ENCODE measurements at places on chromosomes 11 and 22.

GRCh38 chr11:31974366-31975136 is 116.3 kb upstream of the RCN1 start:
- DNase-seq, result no peak

DNA sequence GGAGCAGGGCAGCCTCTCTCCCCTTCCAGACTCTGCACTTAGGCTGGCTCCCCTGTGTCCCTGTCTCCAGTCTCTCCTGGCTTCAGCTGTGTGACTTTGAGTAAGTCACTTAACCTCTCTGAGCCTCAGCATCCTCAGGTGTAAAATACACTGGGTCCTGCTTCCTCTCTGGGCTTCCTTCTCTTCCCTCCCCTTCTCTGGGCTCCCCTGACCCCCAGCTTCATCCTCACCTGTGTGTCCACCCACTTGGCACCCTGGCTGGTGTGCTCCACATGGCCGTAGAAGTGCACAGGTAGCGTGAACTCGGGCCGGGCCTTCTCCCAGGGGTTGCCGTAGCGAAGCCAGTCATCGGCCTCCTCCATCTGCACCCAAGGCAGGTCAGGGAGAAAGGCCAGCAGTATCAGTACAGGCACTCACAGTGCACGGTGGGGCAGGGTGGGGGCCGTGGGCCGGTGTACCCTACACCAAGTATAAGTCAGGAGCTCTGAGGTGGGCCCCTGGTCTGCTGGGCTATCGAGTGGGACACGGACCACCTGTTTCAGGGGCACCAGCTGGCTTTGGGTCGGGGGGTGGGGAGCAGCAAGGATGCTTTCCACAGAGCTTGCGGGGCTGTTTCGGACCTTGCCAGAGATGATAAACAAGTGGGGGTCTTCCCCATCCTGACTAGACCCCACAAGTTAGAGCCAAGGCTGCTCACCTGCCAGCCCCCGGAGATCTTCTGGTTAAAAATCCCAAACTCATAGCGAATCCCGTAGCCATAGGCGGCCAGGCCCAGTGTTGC is 2.0 kb downstream of the PYGM start:
- DNase-seq, result no peak

- DNase-seq, result no peak
Observed at GRCh38 chr22:46824980-46825544, 62.6 kb downstream of the TBC1D22A start.

GRCh38 chr11:26143566-26144290 is 188.2 kb upstream of the ANO3 start:
- no peak for DNase-seq

- DNase-seq, result no peak
Observed at GRCh38 chr11:10498022-10498400, 42.9 kb downstream of the AMPD3 start.

GRCh38 chr22:30004694-30005093 is 75.6 kb upstream of the HORMAD2 start:
- DNase-seq, result no peak

DNA sequence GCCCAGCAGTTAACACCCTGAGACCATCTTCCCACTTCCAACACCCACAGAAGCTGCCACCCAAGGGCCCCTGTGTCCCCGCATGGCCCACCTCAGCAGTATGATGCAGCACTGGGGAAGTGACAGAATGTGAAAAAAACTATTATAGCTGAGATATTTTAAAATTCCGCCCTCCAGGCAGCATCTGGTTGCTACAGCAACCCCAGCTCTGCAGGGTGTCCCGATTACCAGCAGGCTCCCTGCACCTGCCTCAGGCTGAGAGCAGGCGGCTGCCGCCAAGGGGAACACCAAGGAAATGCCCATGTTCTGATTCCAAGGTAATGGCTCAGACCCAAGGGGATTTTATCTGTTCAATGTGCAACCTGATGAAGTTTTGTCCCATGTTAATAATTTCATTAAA is 10.5 kb upstream of the TMEM121B start:
- no peak for DNase-seq
